ENCODE measurements at places on chromosomes 7 and 10. TPM values are rescaled to one million over a fixed set of nuclear protein-coding genes. Genes with fewer than 3 reads are reported as not detected.

GRCh38 chr7:45923818-45924217 is 2.7 kb upstream of the IGFBP3 start:
- DNase-seq = no peak

DNA sequence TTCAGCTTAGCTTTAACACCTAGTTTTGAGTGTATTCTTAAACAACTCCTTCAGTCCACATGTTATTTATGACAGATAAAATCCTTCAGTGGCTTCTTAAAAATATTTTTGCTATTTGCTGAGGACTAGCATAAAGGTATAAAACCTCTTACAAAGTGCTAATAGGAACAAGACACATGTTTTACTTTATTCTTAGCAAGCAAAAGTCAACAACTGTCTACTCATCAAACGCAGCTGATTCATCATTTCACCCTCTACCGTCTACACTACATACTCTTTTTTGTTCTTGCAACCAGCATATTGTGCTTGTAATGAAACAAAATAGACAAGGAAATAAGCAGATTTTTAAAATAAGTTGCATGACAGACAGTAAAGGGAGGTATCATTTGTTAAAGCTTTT is 319.7 kb downstream of the SNX13 start:
- no peak for DNase-seq

DNA sequence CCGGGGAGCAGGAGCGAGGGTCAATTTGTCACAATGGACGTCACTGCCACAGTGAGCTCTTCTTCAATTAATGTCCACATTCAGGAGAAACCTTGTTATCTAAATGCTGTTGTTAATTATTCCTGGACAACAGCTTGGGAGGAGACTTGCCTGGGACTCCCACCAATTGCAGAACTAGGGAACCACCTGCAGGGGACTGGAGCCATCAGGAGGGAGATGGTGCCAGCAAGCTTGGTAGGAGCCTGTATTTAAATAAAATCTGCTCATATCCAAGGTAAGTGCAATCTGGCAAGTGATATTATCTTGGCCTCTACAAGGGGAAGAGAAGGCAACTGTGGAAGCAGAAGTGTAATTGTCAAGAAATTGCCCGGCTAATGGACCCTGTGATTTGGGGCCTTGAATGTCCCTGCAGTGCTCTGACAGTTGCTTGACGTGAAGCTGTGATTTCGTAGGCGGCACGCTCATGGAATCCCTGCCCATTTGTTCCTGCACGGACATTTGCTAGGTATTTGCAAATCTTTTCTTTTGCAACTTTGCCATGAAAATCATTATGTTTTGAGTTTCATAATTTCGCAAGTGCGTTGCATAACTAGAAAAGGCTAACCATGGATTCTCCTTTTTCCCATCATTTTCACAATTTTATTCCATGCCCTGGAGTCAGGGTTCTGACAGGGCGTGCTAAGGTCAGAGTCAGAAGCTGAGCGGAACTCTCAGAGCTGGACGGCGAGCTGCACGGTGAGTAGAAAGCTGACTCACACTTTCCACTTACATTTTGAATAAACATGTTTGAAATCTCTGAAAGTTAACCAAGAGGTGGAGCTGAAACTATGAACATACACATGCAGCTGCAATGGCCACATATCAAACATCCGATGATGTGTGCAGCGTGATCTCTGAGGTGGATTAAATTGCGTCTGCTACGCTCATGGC is 84.9 kb upstream of the TCERG1L start:
- DNase-seq = no peak

- DNase-seq = no peak
These were observed 156.6 kb downstream of the PRKAG2 start for GRCh38 chr7:151720280-151720679.

DNA sequence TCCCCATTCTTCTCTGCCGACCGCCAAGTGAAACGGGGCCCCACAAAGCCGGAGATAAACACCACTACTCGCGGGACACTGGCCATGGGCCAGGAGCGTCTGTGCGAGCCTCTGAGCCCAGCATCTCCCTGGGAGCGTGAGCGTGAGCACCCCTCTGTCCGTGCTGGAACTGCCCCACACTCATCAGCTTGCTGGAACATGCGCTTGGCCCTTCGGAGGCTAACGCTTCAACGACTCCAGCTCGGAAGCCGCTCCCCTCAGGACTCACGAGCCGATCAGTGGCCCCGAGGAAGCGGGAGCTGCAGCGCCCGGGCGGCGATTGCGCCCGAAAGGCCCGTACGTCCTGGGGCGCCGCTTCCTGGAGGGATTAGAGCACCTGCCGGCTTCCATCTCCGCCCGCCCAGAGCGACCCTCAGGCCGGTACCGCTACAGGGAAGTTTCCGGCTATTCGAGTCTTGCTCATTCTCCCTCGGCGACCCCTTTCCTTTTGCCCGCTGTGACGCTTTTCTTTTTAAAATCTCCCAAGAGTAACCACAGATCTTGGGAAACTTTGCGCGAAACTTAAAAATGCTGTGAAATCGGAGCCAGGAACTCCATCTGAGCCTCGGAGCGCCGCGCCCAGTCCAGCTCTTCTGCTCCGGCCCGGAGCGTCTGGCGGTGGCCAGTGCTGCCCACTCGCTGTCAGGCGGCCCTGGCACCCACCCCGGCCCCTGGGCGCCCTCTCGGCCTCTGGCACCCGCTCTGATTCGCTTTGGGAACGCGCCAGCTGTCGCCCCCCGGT is 1.0 kb downstream of the TLL2 start:
- DNase-seq = no peak

- no peak for DNase-seq
These were observed 13.5 kb upstream of the ENTPD1 start for GRCh38 chr10:95742485-95742884.

The BBS9 gene
- total RNA-seq = 103 TPM

DNA sequence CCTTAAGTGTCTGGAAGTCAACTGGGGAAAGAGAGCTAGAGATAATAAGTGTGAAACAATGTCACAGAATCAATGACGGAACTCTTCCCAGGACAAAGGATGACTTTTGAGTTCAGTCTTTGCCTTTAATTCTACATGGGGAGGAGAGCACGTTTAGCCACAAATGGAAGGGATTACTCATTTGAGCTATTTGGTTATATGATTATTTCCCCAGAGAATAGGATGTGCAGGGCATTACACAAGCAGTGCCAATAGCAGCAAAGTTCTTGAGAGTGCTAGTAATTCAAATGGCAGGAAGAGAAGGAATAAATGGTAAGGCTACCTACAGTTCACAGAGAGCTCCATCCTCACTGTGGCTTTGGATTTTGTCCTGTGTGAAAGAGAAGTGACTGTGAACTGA is 6.0 kb downstream of the EGFR start:
- no peak for DNase-seq

DNA sequence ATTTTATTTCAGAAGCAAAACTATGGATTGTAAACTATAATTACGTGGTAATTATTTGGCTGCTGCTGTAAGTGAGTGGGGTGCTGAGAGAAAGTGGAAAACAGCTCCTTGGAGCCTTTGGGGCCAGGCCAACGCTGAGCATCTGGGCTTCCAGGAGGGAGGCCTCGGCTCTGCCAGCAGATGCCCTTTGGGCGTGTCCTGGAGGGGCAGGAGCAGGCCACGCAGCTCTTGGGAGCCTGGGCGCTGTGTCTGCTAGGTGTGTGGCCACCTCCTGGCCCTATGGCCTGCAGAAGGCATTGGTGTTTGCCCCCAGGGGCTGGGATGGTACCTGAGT is 423.3 kb downstream of the GLRX3 start:
- no peak for DNase-seq

- no peak for DNase-seq
These were observed 67.9 kb downstream of the DENND11 start for GRCh38 chr7:141634065-141634464.

DNA sequence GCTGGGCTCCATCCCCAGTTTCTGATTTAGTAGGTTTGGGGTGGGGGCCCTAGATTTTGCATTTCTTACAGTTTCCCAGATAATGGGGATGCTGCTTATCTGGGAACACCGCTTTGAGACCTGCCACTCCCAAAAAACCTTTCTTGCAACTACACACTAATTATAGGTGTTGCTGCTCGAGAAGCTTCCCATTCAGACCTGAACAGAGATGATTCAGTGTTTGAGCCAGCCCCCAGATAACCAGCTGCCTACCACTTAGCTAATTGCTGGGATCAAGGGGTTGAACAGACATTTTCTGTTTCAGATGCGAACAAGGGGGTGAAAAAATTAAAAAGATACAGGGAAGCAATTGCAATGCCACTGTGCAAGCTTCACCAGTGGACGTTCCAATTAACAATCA is 448.5 kb downstream of the KCNMA1 start:
- no peak for DNase-seq

DNA sequence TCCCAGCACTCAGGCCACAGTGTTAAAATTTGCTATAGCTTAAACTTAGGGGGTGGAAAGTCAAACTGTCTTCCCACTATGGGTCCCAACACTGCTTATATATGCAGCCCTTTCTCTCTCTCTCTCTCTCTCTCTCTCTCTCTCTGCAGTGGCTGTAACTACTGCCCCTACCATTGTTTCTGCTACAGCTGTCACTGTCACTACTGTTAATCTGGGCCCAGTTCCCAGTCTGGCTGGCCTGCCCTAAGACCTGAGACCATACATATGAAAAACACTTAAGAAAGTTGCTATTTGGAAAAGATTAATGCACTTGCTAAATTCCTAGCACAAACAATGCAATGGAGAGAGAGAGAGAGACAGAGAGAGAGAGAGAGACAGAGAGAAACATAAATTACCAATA is 78.6 kb downstream of the THSD7A start:
- DNase-seq = no peak

The TACC2 gene
- 16.1 TPM for total RNA-seq

DNA sequence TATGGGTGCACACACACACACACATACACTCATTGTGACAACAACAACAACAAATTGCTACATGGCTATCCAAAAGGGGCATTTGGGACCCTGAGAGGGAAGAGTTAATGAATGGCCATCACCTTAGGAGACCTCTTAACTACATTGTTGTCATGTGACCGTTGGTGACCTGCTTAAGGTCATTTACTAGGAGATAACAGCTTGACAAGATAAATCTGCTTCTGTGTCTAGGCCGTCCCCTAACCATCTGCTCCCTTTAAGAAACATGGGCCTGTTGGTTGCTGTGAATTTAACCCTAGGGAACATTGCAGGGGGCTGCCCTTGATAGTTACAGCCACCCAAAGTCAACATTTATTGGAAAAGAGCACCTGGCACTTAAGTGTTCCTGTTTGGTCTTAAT is 29.7 kb downstream of the C1QL3 start:
- DNase-seq = no peak

The TMEM213 gene
- not detected for total RNA-seq

DNA sequence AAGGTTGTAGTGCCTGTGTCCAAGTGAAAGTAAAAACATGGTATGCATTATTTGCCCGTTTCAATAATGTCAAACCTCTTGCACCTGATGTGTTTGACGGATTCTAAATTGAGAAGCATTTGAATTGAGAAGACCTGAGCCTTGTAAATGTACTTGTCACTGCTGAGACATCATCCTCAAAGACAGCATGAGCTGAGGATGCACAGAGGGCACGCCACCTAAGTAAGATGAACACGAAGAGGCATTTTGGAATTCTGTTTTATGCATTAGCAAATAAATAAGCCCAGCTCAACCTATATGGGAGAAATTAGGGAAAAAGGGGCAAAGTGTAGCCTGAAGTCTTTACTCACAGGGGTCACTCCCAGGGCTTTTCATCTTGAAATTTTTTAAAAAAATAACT is 73.8 kb upstream of the SORCS1 start:
- no peak for DNase-seq

DNA sequence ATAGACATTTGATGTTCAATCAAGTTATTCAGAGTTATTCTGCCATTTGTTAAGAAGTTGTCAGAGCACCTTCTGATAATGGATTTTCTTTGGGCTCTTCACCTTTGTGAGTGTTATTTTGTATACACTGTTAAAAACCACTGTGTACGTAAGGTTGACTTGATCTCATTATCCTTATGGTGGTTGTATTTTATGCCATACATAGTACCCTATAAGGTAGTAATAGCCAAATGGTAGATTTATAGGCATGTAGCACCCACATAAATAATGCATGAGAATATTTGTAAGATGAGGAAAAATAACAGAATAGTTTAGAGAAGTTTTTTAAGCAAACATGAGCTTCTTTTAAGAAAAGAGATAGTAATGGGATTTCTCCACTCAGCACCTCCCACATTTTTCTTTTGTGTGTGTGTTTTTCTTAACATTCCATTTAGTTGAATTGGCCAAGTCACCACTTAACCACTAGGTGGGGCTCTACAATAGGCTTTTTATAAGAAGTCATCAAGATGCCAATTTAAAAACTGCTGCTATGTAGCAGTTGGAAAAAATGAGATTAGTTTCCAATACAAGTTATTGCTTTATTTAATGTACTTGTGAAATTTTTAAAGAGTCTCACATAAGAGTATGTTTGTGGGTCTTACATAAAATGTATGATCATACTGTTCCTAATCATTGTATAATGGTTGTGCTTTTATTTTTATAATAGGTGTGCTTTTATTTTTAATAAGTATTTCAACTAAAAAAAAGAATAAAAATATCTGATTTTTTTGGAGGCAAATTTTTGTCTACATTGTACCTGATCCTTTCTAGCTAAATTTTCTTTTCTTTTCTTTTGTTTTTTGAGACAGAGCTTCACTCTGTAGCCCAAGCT is 41.1 kb upstream of the STMP1 start:
- no peak for DNase-seq

DNA sequence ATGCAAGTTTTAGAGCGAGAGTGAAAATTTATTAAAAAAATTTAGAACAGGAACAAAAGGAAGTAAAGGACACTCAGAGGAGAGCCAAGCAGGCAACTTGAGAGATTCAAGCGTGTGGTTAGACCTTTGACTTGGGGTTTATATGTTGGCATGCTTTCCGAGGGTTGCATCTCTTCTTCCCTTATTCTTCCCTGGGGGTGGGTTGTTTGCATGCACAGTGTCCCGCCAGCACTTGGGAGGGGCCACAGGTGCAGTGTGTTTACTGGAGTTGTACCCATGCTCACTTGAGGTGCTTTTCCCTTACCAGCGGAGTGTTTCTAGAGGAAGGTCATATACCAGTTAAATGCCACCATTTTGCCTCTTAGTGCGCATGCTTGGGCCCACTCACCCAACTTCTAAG is 96.3 kb downstream of the CHN2 start:
- no peak for DNase-seq

DNA sequence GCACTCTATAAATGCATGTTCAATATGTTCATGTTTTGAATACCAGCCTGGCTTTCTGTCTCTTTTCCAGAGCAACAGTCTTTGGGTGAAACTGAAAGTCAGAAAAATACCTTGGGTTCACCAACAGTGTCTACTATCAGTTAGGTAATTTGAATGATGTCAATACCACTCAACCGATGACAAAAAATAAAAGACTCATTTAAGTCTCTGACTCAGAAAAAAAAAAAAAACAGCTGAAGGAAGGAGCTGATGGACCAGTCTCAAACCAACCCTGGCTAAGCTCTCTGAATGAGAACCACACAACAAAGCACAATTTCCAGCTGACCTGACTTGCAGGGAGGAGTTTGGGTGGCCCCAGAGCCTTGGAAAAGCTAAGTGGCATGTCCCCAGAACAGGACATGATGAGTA is 42.5 kb downstream of the ABLIM1 start:
- no peak for DNase-seq

DNA sequence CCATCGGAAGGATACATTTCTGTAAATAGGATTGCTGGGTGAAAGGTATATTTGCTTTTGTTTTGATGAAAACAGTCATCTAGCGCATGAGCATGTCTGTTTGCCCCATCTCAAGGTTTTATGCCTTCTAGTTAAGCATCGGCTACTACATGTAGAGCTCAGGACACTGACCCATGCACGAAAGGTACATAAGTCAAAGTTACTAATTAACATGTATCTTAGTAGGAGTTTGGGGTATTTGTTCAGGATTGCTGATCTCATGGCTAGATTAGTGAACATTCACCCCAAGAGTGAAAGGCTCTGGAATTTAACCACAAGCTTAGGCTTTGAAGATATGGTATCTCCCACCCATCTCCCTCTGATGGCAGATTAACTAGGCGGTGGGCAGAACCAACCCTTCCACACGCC is 91.5 kb downstream of the RBM20 start:
- DNase-seq = no peak
